ENCODE measurements at places on chromosomes 4 and X. TPM values are rescaled to one million over a fixed set of nuclear protein-coding genes. Genes with fewer than 3 reads are reported as not detected.

DNA sequence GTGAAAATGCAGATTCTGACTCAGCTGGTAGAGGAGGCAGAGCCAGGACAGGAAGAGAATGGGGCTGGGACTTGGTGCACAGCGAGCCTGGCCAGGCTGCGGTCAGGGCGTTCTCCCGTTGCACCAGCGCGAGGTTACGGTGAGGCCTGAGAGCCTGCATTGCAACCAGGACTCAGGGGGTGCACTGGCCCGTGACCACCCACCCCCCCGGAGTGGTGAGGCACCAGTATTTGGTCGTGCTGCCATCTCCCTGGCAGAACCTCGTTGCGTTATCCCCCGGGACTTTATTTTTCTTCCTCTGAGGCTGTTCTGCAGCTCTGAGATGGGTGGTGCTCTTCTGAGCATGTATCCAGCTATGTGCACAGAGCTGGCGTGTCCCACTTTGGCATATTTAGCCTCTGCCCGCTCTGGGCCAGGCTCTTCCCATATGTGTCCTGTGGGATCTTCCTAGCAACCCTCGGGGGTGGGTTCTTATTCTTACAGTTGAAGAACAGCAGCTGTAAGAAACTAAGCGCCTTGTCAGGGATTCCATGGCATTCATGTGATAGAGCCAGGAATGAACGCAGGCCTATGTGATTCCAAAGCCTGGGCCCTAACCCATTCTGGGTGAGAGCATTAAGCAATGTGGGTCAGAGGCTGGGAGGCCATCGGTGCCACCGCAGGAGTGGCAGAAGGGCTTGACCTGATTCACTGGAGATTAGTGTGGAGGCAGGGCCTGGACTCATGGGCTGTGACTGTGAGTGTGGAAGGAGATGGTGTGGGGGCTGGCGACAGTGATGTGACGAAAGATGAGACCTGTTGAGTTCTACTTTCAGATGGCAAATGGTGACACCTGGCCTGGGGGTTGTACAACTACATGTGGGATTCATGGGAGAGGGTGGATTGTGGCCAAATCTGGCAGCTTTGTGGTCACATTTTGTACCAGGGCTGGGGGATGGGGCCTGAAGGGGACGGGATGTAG is 3.1 kb downstream of the TADA2B start:
- DNase-seq: no peak

Gene IGSF1
- total RNA-seq: not detected

DNA sequence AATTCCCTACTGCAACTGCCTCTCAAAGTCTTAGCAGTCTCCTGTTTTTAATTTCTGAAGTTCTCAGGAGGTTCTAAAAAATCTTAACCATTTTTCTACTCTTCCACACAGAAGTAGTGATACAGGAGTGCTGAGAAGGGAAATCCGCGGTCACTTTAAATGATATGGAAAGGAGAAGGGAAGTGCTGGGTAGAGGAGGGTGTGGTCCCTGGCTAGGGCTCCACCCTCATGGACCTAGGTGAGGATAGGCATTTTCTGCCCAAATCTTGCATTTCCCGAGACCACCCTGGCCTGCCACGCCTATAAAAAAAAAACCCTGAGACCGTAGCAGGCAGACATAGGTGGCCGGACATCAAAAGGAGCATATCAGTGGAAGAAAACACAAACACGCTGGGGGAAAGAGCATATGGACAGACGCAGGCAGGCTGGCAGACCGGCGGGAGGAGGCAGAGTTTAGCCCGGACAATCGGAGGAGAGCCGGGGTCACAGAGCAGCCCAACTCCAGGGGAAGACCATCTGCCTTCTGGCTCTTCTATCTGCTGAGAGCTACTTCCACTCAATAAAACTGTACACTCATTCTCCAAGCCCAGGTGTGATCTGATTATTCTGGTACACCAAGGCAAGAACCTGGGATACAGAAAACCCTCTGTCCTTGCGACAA is 85.7 kb downstream of the POU3F4 start:
- no peak for DNase-seq

DNA sequence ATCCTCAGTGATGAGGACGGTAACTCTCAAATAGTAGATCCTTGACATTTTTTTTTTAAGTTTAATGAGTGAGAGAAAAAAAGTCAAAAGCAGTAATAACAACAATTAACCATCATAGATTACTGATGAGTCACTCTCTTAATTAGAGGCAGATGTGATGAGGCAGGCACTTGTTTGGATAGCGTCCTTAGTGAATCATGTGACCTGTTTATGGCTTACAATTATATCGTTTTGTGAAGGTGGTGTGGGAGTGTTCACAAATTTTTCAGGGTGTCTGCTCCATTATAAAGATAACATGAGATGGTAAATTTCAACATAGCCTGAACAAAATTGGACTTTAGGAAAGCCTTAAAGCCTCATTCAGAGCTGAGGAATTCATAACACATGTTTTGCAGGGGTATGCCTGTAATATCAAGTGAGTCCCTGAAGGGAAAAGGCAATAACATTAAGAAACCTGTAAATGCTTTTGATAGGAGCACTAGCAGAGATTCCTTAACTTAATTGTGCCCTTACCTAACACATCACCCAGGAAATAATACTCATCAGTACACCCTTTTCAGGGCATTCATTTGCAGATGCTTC is 51.9 kb upstream of the XIAP start:
- peak; percentile 38 for DNase-seq

DNA sequence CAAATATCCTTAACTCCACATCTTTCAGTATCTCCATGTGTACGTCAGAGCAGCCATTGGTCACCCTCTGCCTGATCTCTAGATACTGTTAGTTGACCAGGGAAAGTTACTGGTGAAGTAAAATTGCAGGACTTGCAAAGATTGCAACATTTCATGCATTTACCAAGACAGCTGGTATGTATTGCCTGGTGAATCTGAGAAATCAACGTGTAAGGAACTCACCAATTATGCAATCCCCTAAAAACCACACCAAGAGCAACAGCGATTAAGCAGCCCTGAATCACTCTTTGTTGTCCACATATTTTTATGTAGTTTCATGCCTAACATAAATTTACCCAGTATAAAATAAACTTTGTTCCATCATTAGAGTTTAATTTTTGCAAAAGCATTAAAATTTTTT is 271.2 kb downstream of the NLGN4X start:
- DNase-seq: no peak

GRCh38 chrX:110156167-110156754 is 153.3 kb downstream of the TMEM164 start:
- DNase-seq: no peak

GRCh38 chrX:76184891-76185290 is 12.0 kb downstream of the PBDC1 start:
- no peak for DNase-seq

DNA sequence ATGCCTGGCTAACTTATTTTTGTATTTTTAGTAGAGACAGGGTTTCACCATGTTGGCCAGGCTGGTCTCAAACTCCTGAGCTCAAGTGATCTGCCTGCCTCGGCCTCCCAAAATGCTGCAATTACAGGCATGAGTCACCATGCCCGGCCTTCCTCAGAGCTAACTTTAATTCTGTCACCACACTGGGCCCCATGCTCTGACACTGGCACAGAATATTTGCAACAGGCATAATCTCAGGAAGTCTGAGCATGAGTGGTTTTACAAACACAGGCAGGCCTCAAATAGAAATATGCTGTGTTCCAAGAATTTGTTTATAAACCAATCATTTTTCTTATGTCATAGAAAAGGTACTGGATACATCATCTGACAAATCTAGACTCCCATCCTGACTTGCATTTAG is 32.7 kb upstream of the FAM9C start:
- DNase-seq: peak; percentile 32

All from HFFc6 (cell line).